ENCODE measurements at places on chromosomes 7 and 10.

GRCh38 chr10:70234668-70235447, 1.6 kb upstream of the PPA1 start:
- no peak for DNase-seq

GRCh38 chr10:90929179-90929578, 8.3 kb upstream of the ANKRD1 start:
- no peak for DNase-seq

DNA sequence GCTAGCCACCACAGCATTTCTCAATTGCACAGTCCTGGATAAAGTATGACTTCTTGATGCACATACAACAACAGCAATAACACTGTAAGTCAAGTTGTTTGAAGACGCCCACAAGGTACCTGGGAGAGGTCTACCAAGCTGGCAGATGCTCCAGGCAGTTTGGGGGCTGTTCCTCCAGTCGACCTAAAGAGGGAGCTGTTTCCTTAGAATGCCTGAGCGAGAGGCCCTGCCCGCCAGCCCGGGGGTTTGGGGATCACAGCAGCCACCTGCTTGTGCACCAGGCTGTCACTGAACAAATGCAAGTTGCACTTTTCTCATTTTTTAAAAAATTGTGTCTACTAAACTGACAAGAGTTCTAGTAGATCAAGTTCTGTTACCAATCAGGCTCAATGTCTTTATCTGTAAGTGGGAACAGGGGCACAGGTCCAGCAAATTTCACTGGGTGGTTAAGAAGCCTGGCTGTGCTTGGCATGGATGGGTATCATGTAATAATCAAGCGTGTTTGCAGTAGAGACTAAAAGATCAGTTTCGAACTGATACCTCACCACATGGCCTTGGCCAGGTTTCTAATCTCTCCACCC, 193.8 kb upstream of the ADO start:
- DNase-seq = peak; percentile 62

DNA sequence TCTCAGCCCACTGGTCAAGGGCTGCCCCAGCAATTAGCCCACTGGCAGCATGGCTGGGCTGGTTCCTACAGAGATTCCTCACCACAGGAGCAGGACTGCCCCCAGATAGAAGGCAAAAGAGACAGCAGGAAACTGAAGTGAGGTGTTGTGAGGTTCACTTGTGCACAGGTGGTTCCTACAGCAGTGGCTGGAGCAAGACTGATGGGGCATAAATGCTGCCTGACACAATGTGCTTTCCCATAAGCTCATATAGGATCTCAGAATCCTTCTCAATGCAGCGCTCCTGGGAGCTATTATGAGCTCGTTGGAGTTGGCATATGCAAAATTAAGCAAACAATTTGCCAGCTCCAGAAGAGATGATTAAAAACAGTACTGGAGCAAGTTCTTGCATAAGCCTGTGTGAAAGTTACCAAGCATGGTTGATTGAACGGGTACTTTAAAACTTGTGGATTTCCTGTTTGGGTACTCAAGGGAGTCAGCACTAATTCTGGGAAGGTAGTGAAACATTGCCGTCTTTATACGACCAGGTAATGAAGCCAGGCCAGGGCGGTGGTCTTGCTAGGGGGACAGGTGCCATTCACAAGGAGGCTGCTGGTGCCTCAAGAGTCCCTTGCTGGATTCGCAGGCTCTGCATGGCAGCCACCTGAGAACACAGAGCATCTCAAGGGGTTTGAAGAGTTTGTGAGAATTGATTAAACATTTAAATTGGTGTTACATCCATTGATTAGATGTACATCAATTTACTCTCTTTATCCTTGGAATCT, 20.3 kb upstream of the PRKCQ start:
- no peak for DNase-seq

DNA sequence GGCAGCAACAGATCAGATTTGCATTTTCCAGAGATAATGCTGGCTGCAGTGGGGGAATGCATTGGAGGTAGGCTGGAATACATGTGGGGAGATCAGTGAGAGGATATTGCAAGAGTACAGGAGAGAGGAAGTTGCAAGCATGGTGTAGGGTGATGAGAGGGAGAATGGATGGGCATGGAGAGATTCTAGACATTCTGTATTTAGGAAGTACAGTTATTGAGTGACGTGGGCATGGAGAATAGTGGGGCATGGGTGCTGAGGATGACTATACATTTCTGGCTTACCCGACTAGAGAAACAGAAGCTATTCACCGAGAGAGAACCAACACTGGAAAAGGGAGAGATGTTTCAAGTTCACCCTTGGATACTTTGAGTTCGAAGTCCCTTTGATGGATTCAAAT, 116.9 kb upstream of the SVIL start:
- no peak for DNase-seq

GRCh38 chr7:117386110-117386706, 41.1 kb downstream of the ASZ1 start:
- DNase-seq = no peak

- DNase-seq = no peak
These were observed 268.0 kb downstream of the ZEB1 start for GRCh38 chr10:31586723-31587638.

DNA sequence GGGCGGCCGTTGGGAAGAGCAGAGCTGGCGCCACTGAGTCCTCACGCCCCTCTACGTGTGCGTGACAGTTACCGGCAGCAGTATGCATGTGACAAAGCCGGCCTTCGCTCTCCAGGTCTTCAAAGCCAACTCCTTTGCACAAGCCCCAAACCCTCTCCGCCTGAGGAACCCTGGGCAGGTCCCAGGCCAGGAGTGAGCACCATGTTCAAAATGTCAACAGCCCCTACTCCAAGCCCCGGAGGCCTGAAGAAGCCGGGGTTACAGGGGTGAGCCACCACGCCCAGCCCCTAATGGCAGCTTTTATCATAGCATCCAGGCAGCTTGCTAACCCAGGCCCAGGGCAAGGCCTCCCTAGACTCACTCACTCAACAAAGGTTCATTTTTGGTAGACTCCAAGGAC, 70.8 kb downstream of the OAT start:
- DNase-seq = no peak
